ENCODE measurements at places on chromosomes 1 and 21.

DNA sequence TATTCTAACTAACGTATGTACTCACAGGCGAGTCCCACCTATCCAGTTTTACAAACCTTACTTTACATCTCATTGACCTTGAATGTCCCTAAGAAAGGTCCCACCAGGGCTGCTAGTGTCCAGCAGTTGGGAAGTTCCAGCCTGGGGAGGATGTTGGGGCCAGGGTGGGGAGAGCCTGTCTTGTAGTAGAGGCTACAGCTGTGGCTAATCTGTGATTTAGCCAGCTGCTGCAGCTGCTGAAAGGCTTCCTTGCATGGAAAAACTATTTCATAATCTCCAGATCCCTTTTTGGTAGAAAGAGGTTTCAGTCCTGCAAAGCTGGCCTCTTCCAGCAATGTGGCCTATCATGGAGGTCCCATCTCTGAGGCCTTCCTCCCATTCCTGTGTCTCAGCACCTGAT lies 23.1 kb downstream of the TNN start:
- DNase-seq = no peak

GRCh38 chr21:29033871-29034270 lies 9.4 kb downstream of the USP16 start:
- no peak for DNase-seq

DNA sequence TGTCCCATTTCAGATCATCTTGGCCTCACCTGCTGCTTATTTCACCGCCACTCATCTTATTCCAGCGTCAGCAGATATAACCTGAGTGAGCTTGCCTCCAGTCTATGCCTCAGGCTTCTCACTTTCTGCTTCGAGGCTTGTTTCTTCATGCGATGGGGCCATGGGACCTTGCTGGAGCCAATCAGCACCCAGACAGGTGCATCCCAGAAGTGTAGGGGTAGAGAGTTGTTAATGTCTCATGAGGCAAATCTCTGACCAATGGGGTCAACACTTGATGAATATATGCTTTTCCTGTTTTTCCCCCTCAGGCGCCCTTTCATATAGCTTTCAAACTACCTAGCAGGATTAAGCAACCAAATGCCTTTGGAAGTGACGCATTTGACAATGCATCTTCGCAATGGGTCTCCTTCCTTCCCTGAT lies 935 bp upstream of the YIPF1 start:
- no peak for DNase-seq

GRCh38 chr1:96309783-96310182 lies 411.8 kb upstream of the PTBP2 start:
- DNase-seq = no peak

GRCh38 chr1:37983546-37983945 lies 6.3 kb downstream of the SF3A3 start:
- no peak for DNase-seq

- no peak for DNase-seq
These were observed 7.0 kb downstream of the FOXD2 start for GRCh38 chr1:47444562-47445465.

GRCh38 chr1:11845641-11846335 lies 1.8 kb downstream of the NPPA start:
- DNase-seq = no peak

- no peak for DNase-seq
These were observed 74.1 kb upstream of the WNT4 start for GRCh38 chr1:22216966-22217365.

GRCh38 chr21:35575280-35575915 lies 484.9 kb downstream of the SETD4 start:
- no peak for DNase-seq

- DNase-seq = no peak
These were observed 89.3 kb upstream of the SIM2 start for GRCh38 chr21:36609654-36610053.

DNA sequence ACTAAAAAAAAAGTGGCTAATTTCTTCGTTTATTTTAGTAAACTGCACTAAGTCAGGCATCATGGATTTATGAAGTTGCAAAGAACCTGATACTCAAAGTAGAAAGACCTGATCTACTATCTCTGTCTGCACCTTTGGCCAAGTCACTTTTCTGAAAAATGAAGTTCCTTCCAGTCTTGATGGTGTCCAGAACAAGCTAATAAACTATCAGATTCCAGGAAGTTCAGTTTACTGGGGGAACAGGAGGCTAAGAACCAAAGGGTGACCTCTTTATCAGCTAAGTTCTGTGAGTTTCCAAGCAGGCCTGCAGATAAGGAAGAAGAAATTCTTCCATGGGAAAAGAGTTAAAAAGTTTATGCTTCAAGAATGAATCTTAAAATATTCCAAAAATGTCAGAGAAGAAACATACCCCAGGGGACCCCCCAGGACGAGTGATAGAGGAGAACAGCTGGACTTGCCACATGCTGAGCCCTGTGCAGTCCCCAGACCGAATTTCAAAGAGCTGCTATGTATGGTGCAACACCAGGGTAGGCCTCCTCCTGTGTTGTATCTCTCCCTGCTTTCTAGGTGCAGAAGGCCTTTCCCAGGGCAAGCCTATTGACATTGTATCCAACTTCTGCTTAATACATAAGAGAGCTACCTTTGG lies 72.8 kb upstream of the FGGY start:
- DNase-seq = no peak

GRCh38 chr1:21510113-21510493 lies 880 bp downstream of the ALPL start:
- no peak for DNase-seq

GRCh38 chr1:69657971-69658370 lies 90.2 kb downstream of the LRRC7 start:
- DNase-seq = no peak

GRCh38 chr1:91724231-91724630 lies 161.7 kb downstream of the TGFBR3 start:
- no peak for DNase-seq

GRCh38 chr21:35190201-35190701 lies 141.1 kb upstream of the RUNX1 start:
- no peak for DNase-seq

- DNase-seq = peak; percentile 32
These were observed 380.8 kb downstream of the HHIPL2 start for GRCh38 chr1:222167111-222167510.

Data from NCI-H2081 (cell line).